Brain microvascular endothelial cell (primary cell): ENCODE measurements at places on chromosomes 1 and 21.
A peak's percentile ranks its signal among the peaks of the same experiment; 100 is the strongest.

- no peak for DNase-seq
These were observed 165.5 kb downstream of the CLIC6 start for GRCh38 chr21:34834290-34834689.

DNA sequence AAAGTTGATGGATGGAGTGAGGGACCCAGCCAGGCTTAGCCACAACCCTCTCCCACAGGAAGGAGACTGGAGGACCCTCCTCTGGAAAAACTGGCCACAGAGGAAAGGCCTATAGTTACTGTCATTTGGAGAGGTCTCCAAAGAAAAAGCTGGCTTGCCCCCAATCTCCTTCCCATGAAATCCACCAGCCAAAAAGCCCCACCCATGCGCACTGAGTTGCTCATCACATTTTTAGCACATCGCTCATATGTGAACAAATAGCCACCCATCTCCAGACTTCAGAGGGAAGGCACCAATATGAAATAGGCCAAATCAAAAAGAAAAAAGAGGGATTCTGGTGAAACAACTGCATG is 36.9 kb upstream of the QSOX1 start:
- DNase-seq = peak; percentile 68

DNA sequence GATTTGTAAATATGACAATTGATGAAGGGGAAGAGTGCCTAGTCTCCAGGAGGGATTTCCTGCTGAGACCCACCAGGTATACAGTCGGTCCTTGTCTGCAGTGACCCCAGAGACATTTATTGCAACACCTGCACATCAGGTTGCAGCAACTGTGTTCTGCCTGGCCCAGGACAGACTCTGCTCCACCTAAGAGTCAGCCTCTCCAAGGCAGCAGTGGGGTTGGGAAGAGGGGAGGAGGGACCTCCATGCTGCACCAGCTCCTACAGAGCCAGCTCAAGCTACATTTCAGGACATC is 120.4 kb upstream of the IRF2BP2 start:
- DNase-seq = no peak

DNA sequence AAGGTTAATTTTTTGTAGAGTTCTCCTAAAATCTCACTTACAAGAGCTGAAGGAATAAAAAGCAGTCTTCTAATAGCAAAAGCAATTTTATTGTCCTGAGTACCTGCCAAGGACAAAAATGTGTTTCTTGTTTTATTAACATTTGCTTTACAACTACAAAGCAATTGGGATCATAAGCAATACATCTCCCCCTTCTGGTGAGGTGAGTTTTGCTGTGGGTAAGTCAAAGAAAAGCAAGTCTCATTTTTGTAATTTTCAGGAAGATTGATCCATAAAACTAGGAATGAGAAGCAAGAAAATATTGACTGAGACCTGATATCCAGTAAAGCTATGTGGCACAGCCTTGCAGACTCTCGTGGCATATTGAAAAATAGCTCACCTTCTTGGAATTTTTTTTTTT is 2162.7 kb downstream of the NCAM2 start:
- DNase-seq = no peak

- peak; percentile 94 for DNase-seq
These were observed 122.2 kb upstream of the HOOK1 start for GRCh38 chr1:59692591-59692990.

DNA sequence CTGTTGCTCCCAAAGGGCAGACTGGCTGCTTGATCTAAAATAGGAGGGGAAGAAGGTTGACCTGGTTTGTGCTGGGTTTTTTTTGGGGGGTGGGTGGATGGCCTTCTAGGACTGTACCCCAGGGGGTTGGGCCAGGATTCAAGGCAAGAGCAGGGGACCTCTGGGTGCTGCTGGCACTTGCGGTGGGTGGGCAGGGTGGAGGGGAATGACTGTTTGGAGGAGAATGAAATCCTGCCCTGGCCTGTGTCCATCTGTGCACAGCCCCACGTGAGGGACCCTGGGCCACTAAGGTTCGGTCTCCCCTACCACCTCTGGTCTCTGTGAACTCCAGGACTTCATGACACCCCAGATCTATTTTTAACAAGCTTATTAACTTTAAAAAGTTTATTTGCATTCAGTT is 414.2 kb downstream of the PTPRU start:
- no peak for DNase-seq

DNA sequence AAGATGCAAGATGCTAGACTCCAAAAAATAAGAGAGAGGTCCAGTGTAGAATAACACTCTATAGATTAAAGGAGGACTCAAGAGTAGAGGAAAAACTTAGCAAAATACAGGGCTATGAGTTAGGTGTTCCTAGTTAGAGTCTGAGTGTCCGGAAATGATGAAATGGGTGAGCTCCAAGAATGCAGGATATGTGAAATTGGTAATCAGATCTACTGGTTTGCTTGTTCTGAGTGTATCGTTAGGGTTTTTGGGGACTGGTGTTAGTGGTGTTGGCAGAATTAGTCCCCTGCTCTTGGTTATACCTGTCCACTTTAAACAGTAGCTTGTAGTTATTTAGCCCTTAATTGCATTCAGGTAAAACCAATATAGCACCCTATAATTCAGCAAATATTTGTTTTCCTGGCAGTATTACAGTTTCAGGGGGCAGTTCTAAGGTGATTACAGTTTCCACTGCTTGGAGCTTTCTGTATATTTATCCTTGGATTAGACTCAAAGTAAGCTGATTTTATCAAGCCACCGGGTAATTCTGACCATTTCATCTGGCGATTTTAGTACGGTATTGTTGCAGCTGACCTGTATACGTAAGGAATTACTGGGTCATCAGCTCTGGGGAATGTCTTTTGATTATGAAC is 332.7 kb downstream of the CHRM3 start:
- DNase-seq = no peak

DNA sequence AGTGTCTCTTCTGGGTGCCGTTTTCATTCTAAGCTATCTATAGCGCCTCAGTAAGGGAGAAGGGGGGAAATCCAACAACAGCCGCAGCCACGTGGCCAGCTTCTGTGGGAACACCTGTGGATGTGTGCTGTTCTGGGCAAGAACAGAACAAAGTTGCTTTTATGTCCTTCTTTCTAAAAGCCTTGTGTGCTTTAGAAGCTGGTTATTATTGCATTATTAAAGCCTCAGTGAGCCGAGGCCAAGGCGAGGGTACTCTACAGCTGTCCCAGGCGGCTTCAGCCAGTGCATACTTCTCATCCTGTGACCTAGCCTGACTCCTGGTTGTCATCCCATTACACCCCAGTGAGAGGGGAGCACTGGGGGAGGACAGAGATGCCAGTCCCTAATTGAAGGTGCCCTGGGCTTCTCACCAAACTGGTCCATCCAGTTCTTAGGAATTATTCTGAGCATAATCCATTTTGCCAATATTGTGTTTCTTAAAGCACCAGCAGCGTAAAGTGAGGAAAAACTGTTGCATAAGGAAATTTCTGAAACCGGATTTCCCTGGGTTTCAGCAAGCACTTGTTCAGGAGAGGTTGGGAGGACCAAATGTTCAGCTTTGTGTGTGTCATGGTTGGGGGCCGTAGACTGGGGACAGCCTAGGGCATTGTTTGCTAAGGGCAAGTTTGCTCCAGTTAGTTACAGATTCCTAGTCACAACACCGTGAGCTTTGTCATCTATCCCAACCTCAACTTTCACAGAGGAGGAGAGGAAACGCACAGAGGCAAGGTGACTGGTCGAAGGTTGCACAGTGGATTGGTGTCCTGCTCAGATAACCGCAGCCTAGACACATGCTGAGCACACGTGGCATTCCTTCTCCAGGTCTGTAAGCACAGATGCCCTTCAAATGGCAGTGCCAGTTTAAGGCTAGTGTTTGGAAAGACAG is 61.0 kb upstream of the ATP1A1 start:
- no peak for DNase-seq

DNA sequence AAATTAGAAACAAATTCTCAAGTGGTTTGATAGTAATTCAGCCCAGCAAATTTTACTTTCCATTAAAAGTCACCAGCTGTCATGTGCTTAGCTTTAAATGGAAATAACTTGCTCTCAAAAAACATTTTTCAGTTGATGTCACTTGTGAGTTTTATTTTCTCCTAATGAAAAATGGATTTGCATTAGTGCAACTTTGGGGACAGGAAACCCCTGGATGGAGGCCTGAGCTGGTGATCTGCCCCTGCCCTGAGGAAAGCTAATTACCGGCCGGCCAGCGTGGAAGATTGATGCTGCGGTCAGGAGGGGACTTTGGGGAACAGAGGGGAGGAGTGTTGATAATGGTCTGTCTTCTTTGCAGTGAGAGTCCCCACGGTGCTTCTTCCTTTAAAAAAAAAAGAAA is 66.8 kb upstream of the ANGPTL1 start:
- DNase-seq = no peak

GRCh38 chr1:88179943-88180342 is 504.1 kb upstream of the PKN2 start:
- no peak for DNase-seq

- DNase-seq = no peak
These were observed 17.2 kb upstream of the POFUT2 start for GRCh38 chr21:45304945-45305344.

DNA sequence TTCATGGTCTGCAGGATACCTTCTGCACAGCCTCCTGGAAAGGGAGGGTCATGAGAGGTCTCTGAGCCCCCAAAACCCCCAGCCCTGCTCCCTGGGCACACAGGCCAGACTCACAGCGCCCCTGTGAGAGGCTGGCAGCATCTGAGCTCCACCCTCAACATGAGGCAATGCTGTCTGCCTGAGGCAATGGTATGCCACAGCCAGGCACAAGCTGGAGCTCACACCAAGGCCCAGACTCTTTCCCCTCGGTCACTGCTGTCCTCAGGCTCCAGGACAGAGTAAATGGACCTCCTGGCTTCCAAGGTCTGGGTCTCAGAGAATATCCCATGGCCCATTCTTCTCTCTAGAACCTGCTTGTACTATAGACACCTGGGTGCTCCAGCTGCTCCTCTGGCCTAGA is 17.2 kb downstream of the MEF2D start:
- no peak for DNase-seq

DNA sequence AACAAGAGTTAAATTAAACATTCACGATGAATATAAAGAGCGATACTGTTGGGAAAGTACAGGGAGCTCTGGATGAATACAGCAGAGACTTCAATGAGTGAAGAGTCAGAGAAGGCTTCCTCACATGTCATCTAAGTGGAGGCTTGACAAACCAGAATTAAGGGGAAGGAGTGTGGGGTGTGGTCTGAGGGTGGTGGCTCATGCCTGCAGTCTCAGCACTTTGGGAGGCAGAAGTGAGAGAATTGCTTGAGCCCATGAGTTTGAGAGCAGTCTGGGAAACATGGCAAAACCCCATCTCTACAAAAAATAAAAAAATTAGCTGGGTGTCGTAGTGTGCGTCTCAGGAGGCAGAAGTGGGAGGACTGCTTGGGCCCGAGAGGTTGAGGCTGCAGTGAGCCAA is 8.7 kb downstream of the SDHB start:
- no peak for DNase-seq

- DNase-seq = no peak
These were observed 11.9 kb upstream of the VHLL start for GRCh38 chr1:156310962-156311361.

GRCh38 chr1:4624801-4625200 is 29.6 kb upstream of the AJAP1 start:
- DNase-seq = no peak

- no peak for DNase-seq
These were observed 22.8 kb upstream of the RNU1-4 start for GRCh38 chr1:16717336-16718098.

DNA sequence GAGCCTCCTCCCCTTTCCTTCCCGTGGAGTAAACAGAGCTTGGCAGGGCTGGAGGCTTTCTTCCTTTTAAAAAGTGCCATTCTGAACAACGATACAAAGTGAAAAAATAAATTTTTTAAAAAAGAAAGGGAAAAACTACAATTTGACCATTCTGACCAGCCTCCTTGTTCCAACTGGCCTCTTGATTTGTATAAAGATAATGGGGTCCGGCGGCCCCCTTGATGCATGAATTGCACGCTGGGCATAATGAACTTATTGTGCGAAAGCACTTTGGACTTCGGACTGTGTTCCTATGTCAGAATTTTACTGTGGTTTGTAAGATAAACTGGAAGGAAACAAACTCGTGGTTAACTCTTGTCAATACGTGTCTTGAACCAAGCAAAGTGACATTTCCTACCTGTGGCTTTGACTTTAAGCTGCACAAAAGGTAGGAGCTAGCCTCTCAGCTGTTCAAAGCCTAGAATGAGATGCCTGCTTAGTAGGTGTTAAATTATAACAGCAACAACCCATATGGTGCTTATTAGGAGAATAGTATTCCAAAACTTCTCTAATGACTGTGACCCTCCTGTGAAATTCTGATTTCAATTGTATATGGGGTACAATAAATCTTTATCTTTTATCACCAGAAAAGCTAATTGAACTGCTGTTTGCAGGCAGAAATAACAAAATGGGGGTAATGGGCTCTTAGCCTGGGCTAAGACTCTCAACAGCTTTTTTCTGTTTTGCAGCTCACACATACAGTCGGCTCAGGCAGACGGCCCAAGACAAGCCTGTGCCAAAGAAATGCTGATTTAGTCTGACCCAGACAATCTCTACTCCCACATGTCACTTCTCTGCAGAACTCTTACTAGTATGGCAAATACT is 9.3 kb downstream of the IRF2BP2 start:
- DNase-seq = no peak

DNA sequence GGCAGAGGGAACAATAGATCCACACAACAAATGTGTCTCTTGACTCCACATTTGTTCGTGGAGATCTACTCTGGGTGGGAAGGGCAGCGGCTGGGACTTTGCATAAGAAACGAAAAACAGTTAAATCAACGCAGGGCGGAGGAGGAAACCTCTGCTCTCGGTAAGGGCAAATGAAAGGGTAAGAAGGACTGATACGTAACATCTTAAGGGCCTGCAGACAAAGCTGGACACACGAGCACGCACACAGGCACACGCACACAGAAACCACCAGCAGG is 57.3 kb downstream of the MRPL37 start:
- no peak for DNase-seq

GRCh38 chr1:150973258-150973835 is 1.3 kb downstream of the CERS2 start:
- no peak for DNase-seq

DNA sequence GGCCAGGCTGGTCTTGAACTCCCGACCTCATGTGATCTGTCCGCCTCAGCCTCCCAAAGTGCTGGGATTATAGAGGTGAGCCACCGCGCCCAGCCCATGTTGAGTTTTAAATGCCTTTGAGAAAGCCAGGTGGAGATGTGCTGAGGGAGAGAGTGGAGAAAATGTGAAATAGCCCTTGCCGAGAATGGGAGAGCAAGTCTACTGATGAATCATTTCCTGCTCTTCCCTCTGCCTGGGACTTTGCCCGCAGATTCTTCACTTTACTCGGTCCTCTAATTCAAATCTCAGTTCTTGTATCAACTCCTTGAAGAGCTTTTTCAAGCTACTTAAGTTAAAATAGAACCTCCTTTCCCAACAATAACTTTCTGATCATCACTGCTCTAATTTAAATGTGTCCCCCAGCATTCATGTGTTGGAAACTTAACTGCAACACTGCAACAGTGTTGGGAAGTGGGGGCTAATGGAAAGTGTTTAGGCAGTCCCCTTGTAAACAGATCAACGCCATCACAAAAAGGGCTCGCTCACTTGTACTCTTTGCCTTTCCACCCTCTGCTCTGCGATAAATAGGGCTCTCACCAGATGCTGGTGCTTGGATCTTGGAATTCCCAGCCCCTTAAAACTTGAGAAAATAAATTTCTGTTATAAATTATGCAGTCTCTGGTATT is 27.8 kb downstream of the OSBPL9 start:
- peak; percentile 82 for DNase-seq
